ENCODE measurements at places on chromosomes 7 and 10.

GRCh38 chr7:118183428-118183785, 557 bp upstream of the LSM8 start:
- no peak for DNase-seq

DNA sequence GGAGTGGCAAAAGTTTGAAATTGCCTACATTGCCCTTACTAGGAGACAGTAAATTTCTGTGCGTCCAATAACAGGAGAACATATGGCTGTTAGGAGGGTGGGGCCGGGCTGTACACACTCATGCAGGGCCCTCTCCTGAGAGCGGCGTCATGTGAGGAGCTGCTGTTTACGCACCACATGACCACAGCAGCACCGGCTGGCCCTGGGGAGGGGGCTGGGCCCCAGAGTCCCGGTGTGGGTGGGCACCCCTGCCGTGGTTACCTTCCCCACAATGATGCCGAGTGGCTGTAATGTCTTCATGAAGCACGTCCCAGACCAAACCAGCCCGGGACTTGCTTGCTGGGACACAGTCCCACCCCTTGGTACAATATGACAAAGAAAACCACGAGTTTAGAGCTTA, 308.7 kb downstream of the DNAJB6 start:
- DNase-seq: no peak

DNA sequence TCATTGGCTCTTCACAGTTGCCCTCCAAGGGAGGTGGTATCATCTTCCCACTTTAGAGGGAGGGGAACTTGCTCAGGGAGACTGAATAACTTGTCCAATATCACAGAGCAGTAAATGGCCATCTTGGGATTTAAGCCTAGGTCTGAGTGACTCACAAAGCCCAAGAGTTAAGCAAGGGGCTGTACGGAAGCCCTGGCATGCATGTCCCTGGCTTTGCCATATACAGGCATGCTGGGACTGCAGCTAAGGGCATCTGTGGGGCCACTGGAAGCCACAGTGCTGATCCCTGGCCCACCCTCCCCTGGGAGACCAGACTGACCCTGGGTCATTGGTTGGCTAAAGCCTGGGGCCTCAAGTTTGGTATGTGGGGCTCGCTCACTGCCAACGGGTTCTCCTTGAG, 3.1 kb downstream of the VSIR start:
- no peak for DNase-seq

DNA sequence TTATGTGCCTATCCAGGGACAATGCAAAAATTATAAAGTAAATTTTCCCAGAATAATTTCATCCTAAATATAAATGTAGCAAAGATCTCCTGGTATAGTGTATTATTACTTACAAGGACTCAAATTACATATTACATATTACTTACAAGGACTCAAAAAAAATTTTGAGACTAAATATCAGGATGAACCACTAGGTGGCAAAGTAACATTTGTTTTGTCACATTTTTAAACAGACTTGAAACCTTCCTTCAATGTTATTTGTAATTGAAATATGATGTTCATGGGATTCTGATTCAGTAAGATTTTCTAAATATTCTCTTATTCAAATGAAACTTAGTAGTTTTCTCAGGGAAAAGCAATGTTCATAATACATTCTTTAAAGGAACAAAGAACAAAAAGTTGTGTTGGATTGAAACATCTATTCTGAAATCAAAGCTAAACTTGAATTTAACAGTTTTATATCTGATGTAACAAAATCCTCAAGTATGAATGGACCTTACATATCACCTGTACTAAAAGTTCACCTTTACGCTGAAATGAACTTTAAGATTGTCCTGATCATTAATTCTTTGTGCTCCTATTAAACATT, 74.3 kb upstream of the GNAI1 start:
- no peak for DNase-seq
